GM23338 (cell line): ENCODE measurements at places on chromosomes 16 and 17.

- H3K4me1 ChIP-seq: peaks cover 40% of the 10 kb centered on the region
- no peak within 1 kb of the TSS for H3K27ac ChIP-seq
- no peaks in the 10 kb centered on the region for H3K36me3 ChIP-seq
- peaks cover 12% of the 10 kb centered on the region for H3K27me3 ChIP-seq
These were observed at the start of gene KIFC3 for GRCh38 chr16:57802341-57803133. TSS of gene KIFC3 (minus strand) at chr16:57802491. CDS start at chr16:57798243, 4,248 bp downstream.

- peak overlapping the region; percentile 82 for H3K27ac ChIP-seq
- DNase-seq: peak; percentile 46
- peak overlapping the region; percentile 87 for H3K4me3 ChIP-seq
- H3K27me3 ChIP-seq: no peaks in the 10 kb centered on the region
These were observed 651 bp upstream of the EIF1 start for GRCh38 chr17:41687828-41688640.

DNA sequence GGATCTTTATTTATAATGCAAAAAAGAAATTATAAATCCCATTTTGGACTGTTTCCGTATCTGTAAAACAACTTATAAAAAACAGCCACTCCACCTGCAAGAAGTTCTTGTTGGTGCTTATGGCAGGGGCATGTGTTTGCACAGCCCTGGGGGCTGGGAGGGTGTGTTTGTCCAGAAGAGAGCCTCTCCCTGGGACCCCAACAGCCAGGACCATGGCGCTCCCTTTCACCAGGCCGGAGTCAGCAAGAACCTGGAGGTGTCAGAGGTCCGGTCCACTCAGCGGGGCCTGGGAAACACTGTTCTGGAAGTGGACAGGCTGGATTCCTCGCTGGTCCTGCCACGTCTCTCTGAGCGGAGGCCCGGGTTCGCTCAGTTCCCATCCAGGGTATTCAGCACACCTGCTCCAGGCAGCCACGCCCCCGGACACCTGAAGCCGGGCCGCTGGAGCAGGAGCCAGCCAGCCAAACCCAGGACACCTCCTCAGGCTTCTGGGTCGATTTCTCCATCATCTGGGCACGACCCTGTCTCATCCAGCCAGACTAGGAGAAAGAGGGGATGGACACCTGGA, 18.9 kb upstream of the GINS2 start:
- H3K27me3 ChIP-seq: no peaks in the 10 kb centered on the region
- no peak for DNase-seq
- H3K36me3 ChIP-seq: no peaks in the 10 kb centered on the region

- H3K4me1 ChIP-seq: peaks cover 4% of the 10 kb centered on the region
- peak; percentile 76 for DNase-seq
- H3K36me3 ChIP-seq: no peaks in the 10 kb centered on the region
- H3K27ac ChIP-seq: no peak overlapping the region
These were observed 785 bp downstream of the NME3 start for GRCh38 chr16:1770328-1771187.

DNA sequence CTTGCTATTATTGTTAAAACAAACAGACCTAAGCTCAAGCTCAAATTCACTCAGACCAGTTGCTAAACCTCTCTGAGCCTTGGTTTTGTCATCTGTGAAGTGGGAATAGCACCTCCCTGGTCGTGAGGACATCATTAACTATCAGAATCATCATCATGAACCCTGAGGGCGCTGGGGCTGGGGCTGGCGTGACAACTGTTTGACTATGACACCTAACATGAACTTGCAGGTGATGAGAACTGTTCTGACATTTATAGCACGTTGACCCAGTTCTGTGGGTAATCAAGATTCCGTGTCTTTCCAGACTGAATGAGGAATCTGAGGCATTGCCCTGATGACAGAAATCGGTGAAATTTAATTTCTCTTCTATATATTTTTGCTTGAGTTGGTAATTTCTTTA, 71.3 kb upstream of the CDH5 start:
- no peak overlapping the region for H3K27ac ChIP-seq
- DNase-seq: no peak
- no peaks in the 10 kb centered on the region for H3K27me3 ChIP-seq
- H3K36me3 ChIP-seq: no peaks in the 10 kb centered on the region
- no peak overlapping the region for H3K4me3 ChIP-seq
- H3K4me1 ChIP-seq: no peaks in the 10 kb centered on the region
